LHCN-M2 (cell line): ENCODE measurements at places on chromosomes 5 and 9.

GRCh38 chr5:76626738-76627137 lies 3.5 kb upstream of the F2RL2 start:
- DNase-seq = no peak

- no peak for DNase-seq
These were observed 34.6 kb downstream of the TNFAIP8 start for GRCh38 chr5:119390404-119390803.

- no peak for DNase-seq
These were observed 197.7 kb downstream of the PTTG1 start for GRCh38 chr5:160619381-160619780.

DNA sequence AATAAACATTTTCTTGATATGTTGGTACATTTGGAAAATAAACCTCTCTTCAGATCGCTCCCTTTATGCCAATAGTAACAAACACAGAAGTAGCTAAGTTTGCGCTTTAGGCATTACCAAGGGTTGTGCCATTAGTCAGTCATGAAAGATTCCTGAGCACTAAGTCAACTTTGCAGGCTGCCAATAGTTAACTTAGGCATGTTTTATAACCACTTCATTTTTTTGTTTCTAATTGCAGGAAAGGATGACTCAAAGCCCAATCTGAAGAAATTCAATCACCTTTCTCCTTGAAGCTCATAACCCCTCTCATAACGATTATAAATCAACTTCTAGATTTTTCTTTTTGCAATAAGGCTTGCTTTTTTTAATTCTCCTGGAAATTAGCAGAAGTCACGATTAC lies 517.0 kb downstream of the AGTPBP1 start:
- DNase-seq = no peak

DNA sequence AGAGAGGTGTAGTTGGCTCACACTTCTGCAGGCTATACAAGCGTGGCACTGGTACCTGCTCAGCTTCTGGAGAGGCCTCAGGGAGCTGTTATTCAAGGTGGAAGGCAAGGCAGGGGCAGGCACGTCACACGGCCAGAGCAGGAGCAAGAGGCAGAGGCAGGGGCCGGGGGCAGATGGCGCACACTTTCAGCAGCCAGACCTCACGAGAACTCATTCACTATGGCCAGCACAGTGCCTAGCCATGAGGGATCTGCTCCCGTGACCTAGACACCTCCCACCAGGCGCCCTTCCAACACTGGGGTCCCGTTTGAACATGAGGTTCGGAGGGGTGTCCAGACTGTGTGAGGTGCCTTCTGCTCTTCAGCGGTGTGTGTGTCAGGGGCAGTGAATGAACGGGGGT lies 71.0 kb upstream of the FCN1 start:
- no peak for DNase-seq

DNA sequence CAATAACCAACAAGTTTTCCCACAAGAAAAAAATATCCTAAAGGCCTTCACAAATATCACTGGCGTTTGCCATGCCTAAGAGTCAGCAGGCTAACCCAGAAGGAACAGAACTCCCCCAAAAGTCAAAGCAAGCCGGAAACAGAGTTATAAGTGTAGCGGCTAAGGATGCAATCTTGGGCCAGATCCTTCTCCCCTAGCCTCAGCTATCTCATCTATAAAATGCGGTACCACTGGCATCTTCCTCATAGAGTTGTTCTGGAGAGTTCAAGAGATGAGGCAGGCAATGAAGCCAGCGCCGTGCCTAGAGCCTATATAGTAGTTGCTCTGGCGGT lies 632 bp downstream of the DPM2 start:
- DNase-seq = no peak

DNA sequence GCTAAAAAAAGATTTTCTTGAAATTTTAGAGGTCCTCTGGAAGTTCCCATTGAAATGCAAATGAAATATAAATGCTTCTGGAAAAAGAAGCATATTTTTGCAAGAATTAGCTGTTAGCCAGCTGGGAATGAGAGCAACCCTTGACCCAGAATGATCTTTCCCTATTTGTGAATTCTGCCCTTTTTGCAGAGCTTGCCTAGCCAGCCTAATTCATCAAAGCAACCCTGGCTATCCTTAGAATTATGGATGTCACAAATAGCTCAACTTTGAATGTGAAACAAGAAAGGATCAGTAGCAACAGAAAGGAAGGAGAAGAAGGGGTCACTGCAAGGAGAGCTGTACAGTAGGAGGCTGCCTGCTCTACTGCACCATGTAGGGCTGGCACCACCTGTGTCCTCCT lies 345.9 kb downstream of the EFNA5 start:
- DNase-seq = no peak

DNA sequence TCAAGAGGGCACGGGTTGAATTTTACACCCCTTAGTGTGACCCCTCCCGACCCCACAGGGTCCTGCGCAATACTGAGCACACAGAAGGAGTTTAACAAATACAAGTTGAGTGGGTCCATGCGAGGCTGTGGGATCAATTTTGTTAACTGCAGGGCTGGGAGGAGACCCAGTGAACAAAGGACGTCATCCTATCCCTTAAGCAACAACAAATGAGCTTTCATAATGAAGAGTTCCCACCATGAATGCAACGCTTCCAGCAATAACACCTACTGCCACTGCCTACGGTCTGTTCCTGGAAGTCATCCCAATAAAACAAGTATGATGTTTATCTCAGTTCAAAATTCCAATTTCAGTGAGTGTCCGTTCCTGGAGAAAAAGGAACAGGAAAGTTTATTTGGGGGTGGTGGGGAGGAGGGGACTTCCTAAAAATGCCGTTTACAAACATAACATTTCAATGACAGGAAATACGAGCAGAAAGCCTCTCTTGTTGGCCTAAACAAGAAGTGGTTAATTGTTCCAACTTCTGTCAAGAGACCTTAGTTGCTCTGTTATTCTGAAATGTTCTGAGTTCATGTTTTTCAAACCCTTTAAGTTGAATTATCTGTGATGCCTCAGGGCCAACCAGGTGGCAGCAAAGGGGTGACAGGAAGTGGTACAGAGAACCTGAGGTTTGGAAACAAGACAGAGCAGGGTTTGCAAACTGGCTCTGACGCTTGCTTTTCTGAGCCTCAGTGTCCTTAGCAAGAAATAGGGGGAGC lies 65.8 kb upstream of the PLPP6 start:
- no peak for DNase-seq

GRCh38 chr5:56479696-56480077 lies 246.6 kb upstream of the ANKRD55 start:
- DNase-seq = no peak

- no peak for DNase-seq
These were observed 148.5 kb upstream of the PUM3 start for GRCh38 chr9:2992427-2992826.

- no peak for DNase-seq
These were observed 9.1 kb upstream of the PTGES start for GRCh38 chr9:129761901-129762369.
